Left ventricle myocardium inferior (tissue), 1 donor: ENCODE measurements at places on chromosomes 11 and 22. TPM values are rescaled to one million over a fixed set of nuclear protein-coding genes. Genes with fewer than 3 reads are reported as not detected.

INSC gene
- total RNA-seq: 0.25 TPM

SHISAL1 gene
- 1.3 TPM for total RNA-seq

APLNR gene
- 8.5 TPM for total RNA-seq

CSTF3 gene
- total RNA-seq: 11.1 TPM

BRSK2 gene
- 0.52 TPM for total RNA-seq

CYTH4 gene
- 4.8 TPM for total RNA-seq

MS4A12 gene
- not detected for total RNA-seq

BTBD18 gene
- total RNA-seq: not detected

SERHL2 gene
- total RNA-seq: 3.5 TPM

VPREB3 gene
- total RNA-seq: 0.69 TPM

GRIA4 gene
- not detected for total RNA-seq

VWCE gene
- total RNA-seq: 0.77 TPM

TRMT2A gene
- total RNA-seq: 27.8 TPM

YPEL4 gene
- 0.55 TPM for total RNA-seq

RAG1 gene
- total RNA-seq: 1.6 TPM

B4GALNT4 gene
- 1.5 TPM for total RNA-seq

GAL3ST1 gene
- 0.16 TPM for total RNA-seq

PTH gene
- not detected for total RNA-seq

DESI1 gene
- total RNA-seq: 46.2 TPM

CD248 gene
- 12.3 TPM for total RNA-seq

TTC28 gene
- 16.4 TPM for total RNA-seq

OR10G6 gene
- total RNA-seq: not detected
